ENCODE measurements at places on chromosomes 11 and 22.
A peak's percentile ranks its signal among the peaks of the same experiment; 100 is the strongest.

DNA sequence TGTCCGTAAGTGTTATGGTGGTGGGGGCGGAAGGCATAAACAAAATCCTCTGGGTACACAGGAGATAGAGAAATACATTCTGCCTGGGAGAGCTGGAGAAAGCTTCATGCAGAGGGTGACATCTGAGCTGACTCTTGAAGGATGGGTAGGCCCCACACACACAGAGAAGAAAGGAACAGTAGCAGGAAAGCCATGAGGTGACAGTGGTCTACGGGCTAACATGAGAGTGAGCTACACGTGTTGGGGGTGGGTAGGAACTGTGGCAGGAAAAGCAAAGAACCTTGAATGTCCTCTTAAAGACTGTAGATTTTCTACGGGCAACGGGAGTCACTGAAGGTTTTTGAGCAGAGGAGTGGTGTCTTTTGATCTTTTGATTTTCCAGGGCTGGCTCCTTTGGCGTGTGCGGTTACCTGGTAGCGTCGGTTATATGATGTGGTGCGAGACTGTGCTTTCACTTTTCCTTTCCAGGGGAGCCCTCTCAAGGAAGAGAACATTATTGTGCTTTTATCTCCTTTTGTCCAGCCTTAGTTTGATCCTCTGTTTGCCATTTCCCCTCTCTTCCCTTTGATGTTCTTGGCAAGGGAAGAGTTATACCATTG, 39.7 kb downstream of the ADAMTS8 start:
- no peak for DNase-seq

DNA sequence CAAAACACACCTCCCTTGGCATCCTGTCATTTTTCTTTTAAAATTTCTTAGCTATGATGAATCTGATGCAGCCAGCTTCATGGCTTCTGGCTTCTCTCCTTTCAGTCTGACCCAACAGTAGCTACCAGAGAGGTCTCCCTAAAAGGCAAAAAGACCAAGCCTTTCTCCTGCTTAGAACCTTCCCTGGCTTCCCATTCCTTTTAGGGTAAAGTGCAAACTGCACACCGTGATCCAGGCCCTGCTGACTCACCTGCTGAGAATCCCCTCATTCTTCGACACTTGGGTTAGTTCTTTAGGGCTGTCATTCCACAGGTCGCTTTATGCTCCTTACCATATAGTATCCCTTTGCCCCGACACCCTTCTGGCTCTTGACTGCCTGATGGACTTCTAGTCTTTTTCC, 362.4 kb downstream of the MIAT start:
- DNase-seq = no peak

DNA sequence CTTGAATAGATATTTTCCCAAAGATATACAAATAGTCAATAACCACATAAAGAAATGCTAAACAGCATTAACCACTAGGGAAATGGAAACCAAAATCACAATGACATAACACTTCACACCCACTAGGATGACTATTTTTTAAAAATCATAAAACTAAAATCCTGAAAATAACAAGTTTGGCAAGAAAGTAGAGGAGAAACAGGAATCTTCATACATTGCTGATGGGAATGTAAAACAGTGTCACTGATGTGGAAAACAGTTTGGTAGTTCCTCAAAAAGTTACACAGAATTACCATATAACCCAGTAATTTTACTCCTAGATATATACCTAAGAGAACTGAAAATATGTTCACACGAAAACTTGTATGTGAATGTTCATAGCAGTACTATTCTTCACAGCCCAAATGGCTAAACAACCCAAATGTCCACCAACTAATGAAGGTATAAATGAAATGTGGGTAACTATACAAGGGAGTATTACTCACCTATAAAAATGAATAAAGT, 12.5 kb downstream of the PICALM start:
- no peak for DNase-seq

DNA sequence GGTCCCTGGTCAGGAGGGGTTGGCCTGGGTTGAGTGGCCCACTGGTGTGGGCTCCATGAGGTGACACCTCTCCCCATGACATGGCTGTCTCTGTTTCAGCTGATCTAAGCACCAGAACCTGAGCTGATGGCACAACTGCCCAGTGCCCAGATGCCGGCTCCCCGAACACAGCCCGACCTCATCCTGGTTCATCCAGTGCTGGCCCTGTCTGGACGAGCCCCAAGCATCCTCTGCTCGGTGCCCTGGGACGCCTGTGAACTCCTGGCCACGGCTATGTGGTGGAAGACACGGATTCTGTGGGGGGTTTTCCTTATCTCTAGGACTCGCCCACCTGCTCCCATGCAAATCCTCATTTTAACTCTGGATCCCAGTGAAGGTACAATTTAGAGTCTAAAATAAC, 389.2 kb downstream of the SHANK2 start:
- no peak for DNase-seq

DNA sequence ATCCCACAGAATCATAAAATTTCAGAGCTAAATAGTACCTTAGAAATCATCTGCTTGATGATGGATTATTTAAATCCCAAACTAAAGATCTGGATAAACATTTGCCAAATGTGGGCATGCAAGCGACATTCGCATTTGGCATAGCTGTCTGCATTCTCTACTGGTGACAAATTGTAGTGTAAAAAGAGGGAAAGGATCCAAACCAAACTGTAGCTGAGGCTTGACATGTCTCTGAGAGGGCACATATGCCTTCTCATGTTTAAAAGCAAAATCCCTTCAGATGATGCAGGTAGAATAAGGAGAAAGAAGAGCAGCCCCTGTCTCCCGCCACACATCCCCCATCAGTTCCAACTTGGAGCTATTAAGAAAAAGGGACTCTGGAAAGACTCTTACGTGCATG, 257.5 kb upstream of the MTNR1B start:
- DNase-seq = no peak

GRCh38 chr11:70146299-70146698, 56.8 kb upstream of the FADD start:
- no peak for DNase-seq

DNA sequence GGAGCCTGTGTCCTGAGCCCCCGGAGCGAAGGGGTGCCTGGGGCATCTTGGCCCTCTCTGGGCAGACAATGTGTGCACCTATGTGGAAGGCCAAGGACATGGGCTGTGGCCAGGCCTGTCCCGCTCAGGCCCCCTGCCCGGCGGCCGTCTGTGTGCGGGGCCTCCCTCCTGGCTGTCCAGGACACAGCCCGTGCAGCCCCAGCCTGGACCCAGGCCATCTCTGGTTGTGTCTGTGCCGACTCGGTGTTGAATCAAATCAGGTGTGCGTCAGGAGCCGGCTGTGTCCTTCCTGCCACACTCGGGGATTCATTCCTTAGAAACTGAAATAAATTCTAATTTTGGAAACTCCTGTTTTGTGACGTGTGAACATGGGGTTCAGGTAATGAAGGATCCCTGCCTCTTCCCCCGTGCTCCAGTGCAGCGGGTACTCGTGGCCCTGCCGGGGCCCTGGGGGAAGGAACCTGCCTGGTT, 1.5 kb upstream of the SELENOO start:
- no peak for DNase-seq

DNA sequence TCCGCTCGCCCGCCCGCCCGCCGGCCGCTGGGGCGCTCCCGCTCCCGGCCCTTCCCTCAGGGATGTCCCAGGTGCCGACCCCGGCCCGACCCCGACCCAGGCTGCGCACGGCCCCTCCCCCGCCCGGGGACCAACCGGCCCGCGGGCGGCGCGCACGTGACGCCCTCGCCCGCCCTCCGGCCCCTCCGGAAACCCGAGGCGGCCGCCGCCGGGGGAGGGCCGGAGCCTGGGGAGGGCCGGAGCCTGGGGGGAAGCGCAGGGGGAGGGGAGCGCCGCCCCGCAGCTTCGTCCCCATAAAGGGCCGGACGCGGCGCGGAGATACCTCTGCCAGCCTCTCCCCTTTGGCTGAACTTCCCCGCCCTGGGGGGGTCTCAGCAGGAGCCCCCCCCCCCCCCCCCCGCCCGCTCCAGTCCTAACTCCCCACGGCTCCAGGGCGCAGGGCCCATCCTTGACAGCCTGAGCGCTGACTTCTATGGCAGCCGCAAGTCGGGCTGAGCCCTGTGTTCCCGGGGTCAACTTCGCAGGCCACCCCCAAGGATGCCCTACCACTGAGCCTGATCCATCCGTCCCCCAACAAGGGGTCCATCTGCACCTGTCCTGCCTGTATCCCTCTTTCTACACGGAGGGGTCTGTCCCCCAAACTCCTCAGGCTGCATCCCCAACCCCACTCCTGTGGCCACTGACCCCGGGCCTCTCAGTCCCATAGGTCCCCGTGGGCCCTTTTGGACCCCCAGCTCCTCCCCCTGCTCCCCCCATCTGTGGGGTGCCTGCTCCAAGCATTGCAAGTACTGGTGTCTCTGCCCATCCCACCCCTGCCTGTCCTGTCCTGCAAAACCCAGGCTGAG, at the start of gene MAPK12:
Gene MAPK12, minus strand, starts transcription at position 69 of the 845 bp plus-strand sequence. CDS start 174 bp downstream, outside the sequence.
- DNase-seq = no peak

DNA sequence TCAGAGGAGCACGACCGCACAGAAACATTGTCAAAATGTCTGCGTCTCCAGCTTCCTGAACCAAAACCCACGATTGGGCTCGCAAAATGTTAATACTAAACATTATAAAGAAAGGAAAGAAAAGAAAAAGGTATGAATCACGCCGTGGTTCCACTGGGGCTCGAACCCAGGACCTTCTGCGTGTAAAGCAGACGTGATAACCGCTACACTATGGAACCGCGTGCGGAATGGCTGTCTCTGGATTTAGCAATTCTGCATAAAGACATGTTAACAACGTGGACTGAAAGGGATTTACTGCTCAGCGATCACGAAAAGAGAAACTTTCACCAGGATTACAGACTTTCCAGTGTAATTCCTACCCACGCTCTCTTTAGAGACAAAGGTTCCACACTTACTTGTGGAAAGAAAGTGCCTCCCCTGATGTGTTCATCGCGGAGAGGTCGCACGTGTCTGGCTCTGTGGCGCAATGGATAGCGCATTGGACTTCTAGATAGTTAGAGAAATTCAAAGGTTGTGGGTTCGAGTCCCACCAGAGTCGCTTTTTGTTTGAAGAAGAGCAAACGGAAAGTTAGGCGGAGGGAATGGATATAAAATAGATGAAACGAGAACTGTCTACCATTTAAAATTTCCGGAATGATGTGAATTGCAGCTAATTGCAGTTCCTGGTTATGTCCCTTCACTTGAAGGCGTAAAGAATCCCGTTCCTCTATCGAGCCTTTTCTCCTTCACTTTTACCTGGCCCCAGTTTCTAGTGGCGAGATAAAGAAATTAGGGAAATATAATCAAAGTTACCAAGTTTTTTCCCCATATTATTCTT, 39.7 kb downstream of the OR4D9 start:
- peak; percentile 96 for DNase-seq

GRCh38 chr11:62538470-62539237, 8.0 kb downstream of the AHNAK start:
- no peak for DNase-seq

- DNase-seq = no peak
Observed at GRCh38 chr11:69775163-69775755, at the start of gene FGF4. FGF4 (minus strand) TSS chr11:69775341; CDS start chr11:69775084, 257 bp downstream.

DNA sequence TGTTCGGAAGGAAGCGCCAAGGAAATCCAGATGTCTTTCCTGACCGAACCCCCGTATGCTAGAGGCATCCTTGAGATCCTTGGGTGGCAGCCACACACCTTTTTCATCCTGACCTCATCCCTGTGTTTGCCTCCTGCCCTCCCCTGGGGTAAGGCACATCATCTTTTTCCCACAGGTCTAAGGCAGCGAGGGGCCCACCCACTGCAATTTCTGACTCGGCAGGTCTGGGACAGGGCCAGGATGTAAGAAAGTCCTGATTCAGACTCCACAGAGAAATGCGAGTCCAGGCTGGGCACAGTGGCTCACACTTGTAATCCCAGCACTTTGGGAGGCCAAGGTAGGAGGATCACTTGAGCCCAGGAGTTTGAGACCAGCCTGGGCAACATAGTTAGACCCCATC, 10.5 kb downstream of the ZMAT5 start:
- no peak for DNase-seq

DNA sequence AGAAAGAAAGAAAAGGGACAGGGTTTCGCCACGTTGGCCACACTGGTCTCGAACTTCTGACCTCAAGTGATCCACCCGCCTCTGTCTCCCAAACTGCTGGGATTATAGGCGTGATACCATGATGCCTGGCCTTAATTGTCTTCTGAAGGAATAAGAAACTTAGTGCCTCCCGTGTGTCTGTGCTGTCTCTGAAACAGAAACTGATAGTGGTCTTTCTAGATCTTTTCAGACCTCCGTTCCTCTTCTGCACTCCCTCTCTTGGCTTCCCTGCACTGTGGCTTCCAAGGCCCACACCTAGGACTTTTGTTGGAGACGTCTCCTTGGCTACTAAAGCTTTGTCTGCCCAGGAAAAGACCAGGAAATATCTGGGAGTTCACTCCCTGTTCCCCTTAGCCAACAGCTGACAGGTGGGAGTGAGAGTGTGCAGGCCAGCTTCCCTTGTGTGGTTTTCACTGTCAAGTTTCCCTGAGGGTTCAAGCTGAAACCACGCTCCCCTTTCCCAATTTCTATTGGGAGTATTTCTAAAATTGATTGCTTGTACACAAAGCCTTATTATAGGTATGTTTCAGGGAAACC, 10.1 kb upstream of the HTR3B start:
- no peak for DNase-seq

DNA sequence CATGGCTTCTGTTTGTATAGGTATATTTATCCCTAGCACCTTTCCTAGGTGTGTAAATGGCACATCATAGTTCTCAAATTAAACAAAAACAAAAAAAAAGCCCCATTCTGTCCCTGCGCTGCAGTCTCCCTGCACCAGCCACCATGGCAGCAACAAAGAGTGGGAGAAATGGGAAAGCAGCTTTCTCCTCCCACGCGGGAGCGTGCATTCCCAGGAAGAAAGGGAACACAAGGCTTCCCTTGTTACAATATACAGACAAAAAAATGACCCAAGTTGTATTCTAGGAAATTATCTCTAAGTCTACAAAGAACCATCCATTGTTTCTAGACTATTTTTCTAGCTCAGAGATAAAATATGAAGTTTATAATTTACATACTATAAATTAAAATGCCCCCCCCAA, 16.1 kb upstream of the TMPRSS5 start:
- no peak for DNase-seq

DNA sequence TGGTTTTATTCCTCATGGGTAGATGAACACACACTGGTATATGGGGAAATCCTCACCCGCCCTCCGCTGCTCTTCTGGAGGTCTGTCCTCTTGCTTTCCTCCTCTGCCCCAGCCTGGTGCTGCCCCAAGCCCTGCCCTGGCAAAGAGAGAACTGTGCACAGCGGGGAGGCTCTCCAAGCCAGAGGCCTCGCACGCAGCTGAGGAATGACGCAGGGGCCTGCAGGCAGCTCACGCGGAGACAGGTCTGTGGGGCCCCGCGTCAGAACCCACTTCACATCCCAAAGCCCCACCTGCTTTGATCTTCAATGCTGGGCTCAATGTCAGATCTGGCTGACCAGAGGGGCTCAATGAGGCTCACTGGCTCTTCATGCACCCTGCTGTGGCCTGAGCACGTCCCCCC, 10.0 kb downstream of the GATD1 start:
- no peak for DNase-seq
